ENCODE measurements at places on chromosomes 3 and 15.
A peak's percentile ranks its signal among the peaks of the same experiment; 100 is the strongest.

DNA sequence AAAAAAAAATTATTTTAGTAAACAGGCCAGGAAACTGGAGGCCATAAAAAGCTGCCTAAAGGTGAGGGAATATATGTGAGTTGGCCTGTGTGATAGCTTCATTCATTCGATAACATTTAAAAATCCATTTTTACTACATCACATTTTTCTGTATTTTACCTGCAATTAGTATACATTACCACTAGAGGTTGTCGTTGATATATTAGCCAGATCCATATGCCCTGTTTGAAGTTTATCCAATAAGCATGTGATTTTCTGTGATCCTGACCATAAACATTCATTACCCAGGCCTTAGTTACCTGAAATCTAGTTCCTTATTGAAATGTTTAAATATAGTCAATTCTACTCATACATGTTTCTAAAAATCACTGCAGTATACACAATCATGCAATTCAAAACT is 71.4 kb downstream of the ARNT2 start:
- DNase-seq: no peak

DNA sequence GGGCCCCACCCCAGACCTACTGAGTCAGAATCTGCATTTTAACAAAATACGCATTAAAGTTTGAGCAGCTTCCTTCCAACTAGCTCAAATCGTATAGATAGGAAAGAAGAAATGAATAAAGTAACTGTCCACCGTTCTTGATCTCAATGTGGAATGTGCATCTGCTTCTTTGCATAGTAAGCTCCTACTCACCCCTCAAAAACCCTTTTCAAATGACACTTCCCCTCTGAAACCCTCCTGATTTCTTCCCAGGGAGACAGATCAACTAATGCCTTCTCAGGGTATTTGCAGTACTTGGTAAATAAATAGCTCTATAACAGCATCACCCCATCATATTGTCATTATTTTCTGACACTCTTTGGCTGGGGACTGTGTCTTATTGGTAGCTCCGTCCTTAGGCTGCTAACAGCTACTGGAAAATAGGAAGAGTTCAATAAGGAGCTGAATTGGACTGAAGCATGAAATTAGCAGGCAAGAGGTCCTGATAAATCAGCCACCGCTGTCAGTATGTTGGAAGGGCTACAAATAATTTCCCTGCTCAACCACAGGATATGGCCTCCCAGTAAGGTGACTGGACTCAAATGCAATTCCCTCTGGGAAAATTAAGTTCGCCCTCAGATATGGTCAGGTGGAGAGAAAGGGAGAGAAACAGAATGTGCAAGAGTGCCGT is 10.2 kb downstream of the OXTR start:
- DNase-seq: no peak

- no peak for DNase-seq
Measured at GRCh38 chr3:169467751-169468150, 195.8 kb downstream of the MECOM start.

DNA sequence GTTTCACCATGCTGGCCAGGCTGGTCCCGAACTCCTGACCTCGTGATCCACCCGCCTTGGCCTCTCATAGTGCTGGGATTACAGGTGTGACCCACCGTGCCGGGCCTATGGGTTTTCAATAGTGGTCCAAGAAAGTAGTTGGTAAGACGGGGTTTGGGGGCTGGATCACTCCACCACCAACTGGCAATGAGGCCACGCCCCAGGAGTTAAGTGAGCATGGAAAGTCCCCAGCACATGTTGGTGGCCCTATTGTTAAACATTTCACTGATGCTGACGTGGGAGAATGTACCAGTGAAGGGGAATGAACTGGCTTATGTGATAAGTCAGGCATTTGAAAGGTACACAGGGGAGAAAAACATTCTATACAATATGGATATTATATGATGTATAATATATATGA is 80.4 kb downstream of the CHRD start:
- no peak for DNase-seq

- no peak for DNase-seq
Measured at GRCh38 chr3:150268426-150269391, 139.4 kb upstream of the TSC22D2 start.

DNA sequence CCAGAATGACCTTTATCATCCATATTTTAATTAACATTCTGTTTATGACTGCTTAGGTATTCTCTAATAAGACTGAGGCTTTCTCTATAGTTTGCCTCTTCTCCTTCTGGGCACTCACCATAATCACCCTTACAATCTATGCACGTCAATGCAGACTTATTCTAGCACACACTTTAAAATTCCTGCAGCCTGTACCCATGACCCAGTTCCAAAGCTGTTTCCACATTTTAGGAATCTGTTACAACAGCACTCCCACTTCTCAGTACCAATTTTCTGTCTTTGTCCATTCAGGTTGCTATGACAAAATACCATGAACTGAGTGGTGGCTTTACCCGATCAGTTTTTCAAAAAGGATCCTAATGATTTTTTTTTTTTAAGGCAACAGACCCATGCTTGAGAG is 103.5 kb downstream of the SOX14 start:
- no peak for DNase-seq

DNA sequence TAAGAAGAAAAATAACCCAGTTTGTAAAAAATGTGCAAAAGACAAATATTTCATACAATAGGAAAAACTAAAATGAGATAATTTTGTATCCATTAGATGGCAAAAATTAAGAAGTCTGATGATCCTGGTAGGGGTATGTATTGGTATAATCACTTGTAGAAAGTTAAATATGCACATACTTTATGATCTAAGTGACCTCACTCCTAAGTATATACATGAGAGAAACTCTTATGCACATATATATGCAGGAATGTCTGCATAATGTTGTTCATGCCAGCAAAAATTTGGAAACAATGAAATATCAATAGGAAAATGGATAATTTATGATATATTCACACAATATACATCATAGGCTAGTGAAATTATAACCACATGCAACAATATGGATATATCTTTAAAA is 33.5 kb downstream of the USP50 start:
- DNase-seq: no peak

GRCh38 chr3:70716832-70717231 is 404.4 kb upstream of the MDFIC2 start:
- peak; percentile 47 for DNase-seq

DNA sequence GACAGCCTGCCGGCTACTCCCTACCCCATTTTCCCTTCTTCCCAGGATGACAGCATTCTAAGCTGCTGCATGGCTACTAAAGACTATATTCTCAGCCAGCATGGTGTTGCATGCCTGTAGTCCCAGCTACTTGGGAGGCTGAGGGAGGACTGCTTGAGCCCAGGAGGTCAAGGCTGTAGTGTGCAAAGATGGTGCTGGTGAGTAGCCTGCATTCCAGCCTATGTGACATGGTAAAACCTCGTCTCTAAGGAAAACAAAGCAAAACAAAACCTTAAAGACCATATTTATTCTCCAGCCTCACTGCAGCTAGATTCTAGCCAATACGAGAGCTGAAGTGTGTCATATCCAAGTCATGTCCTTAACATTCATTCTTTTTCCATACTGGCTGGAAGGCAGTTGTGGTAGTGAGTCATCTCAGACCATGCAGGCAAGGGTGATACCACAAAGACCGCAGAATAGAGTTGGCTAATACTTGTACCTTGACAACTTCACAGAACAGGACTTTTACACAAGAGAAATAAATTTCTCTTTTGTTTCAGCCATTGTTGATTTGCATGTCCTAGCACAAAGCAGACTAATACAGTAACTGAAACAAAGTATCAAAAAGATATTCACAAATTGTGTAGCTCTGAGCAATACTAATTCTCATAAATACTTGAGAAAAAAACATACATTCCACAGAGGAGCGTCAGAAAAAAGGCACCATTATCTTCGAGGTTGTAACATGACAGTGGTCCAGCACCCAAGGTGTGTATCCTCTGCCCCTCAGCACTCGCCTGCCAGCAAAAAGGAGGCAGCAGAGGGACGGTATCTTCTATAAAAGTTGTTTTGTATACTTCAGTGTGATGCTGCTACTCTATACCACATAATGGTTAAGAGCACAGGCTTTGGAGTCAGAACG is 14.8 kb downstream of the PBRM1 start:
- DNase-seq: no peak

DNA sequence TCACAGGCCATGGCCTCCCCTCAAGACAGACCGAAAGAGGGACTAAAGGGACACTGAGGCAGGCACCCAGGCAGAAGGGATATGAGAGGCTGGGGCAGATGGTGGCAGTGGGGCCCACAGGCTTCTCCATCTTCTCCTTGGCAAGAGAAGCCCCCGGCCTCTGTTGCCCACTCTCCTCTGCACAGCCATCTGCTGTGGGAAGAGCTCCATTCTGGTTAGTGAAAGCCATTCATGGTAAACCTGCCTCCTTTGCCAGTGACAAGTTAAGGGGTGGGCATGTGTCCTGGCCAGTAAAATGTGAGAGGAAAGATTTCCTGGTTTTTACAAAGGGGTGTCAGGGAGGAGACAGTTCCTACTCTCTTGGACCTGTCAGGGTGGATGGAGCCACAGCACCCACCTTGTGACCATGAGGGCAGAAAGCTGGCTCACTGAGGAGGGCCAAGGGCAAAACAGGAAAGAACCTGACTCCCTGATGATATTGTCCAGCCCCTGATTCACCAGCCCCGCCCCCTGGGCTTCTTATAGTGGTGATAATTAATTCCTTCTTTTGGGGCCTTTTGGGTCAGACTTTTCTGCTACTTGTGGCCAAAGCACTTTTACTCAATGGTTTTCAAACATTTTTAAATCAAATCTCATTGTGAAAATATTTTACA is 130.4 kb upstream of the SMAD3 start:
- DNase-seq: no peak

GRCh38 chr15:68986322-68986721 is 28.2 kb upstream of the NOX5 start:
- DNase-seq: peak; percentile 27

GRCh38 chr3:142243134-142243533 is 17.7 kb upstream of the GK5 start:
- no peak for DNase-seq

DNA sequence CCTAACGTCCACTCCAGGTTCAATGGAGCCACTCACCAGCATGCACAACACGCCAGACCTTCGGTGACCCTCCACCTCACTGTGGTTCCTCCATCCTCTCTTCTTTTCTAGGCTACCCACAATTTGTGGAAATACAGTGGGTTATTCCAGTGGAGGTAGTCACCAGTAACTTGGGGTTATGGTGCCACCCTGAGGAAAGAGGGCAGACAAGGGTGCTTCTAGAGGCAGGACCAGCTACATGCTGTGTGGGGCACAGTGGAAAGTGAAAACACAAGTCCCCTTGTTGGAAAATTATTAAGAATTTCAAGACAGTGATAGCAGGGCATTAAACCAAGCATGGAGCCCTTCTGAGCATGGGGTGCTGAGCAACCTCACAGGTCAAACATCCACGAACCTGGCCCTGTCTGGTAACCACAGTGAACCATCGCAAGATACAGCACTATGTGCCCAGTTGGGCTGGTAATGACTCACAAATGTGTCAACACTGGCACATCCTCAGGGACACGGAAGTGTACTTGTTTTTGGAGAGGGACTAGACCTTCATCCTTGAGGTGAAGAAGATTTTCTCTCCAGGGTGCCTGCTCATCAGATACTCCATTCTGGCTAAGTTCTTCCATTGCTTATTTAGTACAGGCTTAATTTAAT is 166.7 kb downstream of the STT3B start:
- DNase-seq: no peak

GRCh38 chr3:51269466-51269865 is 115.6 kb upstream of the MANF start:
- DNase-seq: peak; percentile 56

DNA sequence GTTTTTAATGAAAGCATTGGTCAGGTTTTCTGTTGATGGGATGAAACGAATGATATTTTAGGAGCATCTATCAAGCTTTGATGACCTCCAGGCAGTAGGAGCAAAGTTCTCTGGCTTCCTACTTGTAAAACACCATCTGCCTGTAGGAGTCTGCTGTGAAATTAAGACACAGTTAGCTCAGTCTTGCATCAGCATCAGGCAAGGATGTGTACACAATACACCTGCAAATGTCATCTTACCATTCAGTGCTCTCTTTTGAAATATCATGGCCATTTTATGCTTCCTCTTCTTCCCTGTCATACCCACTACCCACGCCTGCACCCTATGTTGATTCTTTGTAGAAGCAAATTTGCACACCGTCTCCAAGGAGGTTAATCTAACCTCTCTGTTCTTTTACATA is 38.2 kb downstream of the B3GALNT1 start:
- no peak for DNase-seq

DNA sequence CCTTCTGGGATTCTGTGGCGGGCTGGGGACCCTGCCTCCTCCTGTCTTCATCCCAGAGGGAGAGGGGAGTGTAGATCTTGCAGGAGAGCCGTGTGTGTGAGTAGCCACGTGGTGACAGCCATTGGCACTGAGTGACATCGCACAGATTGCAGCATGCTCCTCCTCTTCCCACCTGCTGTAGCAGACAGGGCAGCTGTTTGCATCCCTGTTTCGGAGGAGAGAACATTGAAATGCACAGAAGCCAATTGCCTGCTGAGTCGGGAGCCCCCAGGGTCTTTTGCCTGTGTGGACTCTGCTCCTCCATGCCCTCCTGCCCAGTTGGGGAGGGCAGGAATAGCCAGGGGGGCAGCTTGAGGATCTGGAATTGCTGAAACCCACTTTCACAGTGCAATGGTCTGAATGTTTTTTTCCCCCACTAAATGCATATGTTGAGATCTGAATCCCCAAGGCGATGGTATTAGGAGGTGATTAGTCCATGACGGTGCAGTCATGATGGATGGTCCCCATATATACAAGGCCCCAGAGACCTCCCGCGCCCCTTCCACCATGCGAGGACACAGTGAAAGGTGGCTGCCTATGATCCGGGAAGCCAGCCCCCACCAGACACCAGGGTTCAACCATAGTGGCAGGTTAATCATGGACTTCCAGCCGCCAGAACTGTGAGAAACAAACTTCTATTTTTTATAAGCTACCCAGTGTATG is 66.8 kb downstream of the CHRNA7 start:
- DNase-seq: no peak

DNA sequence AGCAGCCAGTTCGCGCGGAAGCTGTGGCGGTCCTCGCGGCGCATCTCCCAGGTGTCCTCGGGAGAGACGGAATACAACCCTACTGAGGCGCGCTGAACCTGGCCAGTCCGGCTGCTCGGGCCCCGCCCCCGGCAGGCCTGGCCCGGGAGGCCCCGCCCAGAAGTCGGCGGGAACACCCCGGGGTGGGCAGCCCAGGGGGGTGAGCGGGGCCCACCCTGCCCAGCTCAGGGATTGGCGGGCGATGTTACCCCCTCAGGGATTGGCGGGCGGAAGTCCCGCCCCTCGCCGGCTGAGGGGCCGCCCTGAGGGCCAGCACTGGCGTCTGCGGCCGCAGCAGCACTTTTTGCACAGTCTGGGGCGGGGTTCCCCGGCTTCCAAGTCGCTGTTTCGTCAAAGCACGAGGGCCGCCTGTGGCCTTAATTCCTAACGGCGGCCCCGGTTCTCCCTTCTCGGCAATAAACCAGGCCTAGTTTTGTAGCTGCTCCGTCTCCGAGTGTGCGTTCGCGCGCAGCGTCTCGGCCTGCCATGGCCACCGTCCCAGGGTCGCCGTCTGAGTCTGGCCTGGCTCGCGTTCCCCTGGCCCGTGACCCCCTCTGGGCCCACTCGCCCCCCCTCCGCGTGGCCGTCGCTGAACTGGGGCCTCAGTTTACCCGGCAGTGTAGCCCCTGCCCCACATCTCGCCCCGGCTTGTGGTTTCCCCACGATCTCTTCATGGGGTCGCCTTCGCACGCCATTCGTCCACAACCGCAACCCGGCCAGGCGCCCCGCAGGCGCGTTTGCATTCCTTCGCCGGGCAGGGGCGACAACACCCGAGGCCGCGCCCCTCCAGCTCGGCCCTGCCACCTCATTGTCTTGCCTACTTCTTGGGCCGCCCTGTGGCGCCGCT is 30.0 kb downstream of the NBEAL2 start:
- no peak for DNase-seq

Data from Karpas-422 (cell line).